Heart right ventricle (tissue), 16 donors: ENCODE measurements at places on chromosomes 3 and 15. TPM values are rescaled to one million over a fixed set of nuclear protein-coding genes. Genes with fewer than 3 reads are reported as not detected.

DNA sequence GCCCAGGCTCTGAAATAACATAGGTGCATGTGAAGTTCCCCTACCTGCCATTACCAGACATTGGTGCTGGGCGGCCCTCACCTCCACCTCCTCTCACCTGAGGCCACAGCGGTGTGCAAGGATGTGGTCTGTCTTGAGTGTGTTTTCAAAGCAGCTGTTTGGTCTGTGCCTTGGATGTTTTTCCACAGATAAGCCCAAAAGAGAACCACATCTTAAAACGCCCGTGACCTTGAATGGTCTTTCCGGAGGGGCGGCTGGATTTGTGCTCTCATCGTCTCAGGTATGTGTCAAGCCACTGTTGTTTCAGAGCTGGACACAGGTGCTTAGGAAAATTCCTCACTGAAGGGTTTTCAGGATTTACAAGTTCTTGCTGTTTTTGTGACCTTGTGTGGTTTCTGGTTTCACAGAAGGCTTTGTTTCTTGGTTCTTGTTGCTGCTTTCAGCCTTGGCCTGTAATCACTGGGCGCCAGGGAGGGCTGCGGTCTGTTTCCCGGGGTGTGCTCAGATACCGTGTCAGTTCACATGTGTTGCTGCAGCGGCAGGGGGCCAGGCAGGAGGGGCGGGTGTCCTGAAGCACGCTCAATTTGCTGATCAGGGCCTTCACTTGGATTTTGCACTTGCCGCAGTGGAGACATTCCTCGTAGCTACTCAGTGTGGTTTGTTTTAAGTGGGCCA is 128.4 kb downstream of the IGF1R start:
- peak; percentile 50 for DNase-seq
- H3K36me3 ChIP-seq, result no peaks in the 10 kb centered on the region
- peak overlapping the region; percentile 10 for H3K27ac ChIP-seq
- H3K4me1 ChIP-seq, result peaks cover 54% of the 10 kb centered on the region
- no peak overlapping the region for H3K4me3 ChIP-seq
- no peaks in the 10 kb centered on the region for H3K27me3 ChIP-seq

DNA sequence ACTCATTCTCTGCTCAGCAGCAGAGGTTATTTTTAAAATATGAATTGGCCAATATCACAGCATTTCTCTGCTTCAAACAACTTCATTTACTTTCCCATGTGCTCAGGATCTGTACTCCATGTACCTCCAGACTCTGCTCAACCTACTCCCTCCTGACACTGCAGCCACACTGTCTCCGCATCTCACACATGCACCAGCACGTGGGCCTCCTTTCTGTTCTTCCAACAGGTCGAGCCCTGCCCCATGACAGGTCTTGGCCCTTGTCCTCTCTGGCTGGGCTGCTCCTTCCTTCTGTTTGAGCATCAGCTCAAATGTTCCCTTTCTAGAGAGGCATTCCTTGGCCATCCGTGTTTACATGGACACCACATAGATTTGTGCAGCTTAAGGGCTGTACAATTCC is 195.7 kb downstream of the EBLN2 start:
- H3K27ac ChIP-seq, result no peak overlapping the region
- H3K4me1 ChIP-seq, result no peaks in the 10 kb centered on the region

GRCh38 chr3:161821591-161821990 is 325.0 kb downstream of the OTOL1 start:
- H3K27me3 ChIP-seq, result no peaks in the 10 kb centered on the region
- DNase-seq, result no peak
- H3K36me3 ChIP-seq, result no peaks in the 10 kb centered on the region

DNA sequence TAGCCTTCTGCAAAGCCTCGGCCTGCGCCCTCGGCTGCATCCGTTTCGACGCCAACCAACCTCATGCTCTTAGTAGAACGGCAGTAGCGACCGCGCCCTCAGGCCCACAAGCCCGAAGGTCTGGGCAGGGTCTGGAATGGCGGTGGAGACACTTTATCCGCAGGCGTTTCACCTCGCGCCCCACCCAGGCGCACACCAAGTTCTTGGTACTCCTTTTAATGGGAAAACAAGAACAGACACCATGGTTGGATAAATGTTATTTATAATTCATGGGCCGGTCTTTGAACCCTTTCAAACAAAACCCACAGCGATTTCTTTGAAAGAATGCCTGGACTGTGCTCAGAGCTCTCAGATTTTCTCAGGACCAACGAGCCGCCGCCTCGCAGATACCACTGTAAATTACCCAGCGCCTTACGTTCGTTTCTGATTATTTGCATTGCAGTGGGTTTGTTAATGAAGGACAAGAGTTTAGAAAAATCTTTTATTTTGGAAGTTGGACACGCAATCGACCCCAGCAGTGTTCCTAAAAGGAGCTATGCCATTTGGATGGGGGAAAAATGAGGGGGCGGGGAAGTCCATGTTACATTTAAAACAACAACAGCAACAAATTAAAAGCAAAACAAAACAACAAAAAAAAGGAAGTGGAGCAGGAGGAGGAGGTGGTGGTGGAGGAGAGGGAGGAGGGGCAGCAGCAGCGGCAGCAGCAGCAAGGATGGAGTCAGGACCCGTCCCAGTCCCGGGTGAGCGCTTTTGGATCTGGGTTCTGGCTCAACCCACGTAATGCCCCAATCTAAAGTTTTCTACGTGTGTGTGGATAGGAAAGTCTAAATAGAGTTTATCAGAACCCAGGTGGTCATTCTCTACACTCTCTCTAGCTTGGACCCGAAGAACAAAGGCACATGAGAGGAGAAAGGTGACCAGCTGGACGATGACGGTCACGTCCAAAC is 993 bp upstream of the ISL2 start:
- H3K27ac ChIP-seq, result peak overlapping the region; percentile 61
- peaks cover 32% of the 10 kb centered on the region for H3K4me1 ChIP-seq
- no peaks in the 10 kb centered on the region for H3K36me3 ChIP-seq
- peaks cover 79% of the 10 kb centered on the region for H3K27me3 ChIP-seq
- H3K4me3 ChIP-seq, result no peak overlapping the region
- no peak for DNase-seq

DNA sequence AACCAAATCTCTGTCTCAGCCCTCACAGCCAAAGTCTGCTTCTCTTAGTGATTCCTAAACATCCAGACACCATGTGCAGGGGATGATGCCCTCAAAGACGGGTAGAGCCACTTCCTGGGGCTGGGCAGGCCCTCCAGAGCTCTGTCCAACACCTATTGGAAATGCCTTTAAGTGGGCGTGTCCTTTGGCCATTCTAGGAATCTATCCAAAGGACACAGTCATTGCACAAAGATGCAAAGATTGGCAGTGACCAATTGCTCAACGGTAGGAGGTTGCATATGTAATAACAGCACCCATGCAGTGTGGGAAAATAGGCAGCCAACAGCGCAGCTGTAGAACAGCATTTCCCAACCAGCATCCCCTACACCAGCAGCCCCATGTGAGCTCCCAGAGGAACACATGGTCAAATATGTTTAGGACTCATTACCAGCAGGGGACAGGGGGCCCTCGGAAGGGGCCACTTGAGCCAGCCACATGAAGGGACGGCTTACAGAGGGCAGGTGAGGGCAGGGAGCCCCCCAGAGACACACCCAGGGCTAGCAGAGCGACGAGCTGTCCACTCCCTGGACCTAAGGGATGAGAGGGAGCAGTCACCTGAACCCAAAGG is 142.8 kb upstream of the IQSEC1 start:
- H3K4me1 ChIP-seq, result no peaks in the 10 kb centered on the region
- H3K4me3 ChIP-seq, result no peak overlapping the region
- H3K27ac ChIP-seq, result no peak overlapping the region
- H3K27me3 ChIP-seq, result peaks cover 6% of the 10 kb centered on the region
- no peak for DNase-seq

DNA sequence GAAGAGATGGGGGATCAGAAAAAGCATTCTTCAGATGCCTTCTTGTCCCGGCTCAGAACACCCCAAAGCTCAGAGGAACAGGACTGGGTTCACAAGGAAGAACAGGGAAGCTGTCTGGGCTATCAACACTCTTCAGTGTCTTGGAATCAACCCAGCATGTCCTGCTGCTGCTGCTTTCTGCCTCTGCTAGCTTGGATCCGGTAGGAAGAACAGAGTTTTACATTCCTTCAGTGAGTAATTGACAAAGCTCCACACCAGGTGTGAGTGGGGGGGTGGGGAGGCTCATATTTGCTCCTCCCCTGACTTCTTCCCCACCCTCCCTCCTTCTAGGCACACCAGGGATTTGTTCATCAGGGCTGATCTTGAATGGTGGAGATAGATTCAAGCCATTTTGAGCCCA is 13.1 kb upstream of the ETV5 start:
- H3K4me1 ChIP-seq, result no peaks in the 10 kb centered on the region
- no peak for DNase-seq
- no peak overlapping the region for H3K4me3 ChIP-seq
- no peaks in the 10 kb centered on the region for H3K36me3 ChIP-seq
- H3K27me3 ChIP-seq, result no peaks in the 10 kb centered on the region

DNA sequence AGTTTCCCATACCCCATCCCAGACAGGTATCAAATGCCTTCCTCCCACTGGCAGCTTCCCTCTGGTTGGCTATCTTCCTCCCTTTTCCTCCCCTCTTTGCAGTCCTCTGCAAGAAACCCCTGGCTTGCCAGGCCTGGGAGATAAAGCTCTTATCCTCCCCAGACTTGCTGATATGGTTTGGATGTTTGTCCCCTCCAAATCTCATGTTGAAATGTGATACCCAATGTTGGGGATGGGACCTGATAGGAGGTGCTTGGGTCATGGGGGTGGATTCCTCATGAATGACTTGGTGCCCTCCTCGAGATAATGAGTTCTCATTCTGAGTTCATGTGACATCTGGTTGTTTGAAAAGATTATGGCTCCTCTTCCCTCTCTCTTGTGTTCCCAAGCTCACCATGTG is 32.2 kb upstream of the SNRK start:
- H3K36me3 ChIP-seq, result no peaks in the 10 kb centered on the region
- no peaks in the 10 kb centered on the region for H3K27me3 ChIP-seq

- no peak overlapping the region for H3K4me3 ChIP-seq
- no peak for DNase-seq
- H3K4me1 ChIP-seq, result peaks cover 4% of the 10 kb centered on the region
These were observed 60.4 kb downstream of the MESD start for GRCh38 chr15:80929225-80929624.

DNA sequence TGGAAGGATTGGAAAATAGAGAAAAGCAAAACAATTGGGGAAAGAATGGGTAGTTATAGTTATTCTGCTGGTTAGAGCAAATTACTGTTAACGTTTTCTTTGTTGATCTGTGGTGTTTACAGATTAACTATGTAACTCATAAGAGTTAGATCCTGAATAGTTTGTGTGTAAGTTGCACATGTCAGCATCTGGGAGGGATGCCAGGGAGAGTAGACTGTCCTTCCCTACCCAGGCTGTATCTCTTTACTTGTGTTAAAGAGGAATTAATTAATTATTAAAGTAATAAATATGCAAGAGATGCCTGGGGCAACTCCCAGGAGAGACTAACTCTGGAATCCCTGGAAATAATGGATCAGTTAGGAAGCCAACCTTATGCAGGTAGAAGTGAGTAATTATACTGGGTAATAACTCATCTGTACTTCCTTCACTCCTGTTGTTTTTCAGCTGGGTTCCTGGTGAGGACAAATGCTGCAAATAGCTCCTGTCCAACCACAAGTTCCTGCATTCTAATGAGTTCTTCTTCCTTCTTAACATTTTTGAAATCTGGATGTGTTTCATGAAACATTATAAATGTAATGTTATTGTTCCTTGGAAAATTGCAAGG is 18.9 kb downstream of the GHRL start:
- peaks cover 37% of the 10 kb centered on the region for H3K36me3 ChIP-seq
- DNase-seq, result no peak
- H3K4me1 ChIP-seq, result peaks cover 17% of the 10 kb centered on the region
- H3K4me3 ChIP-seq, result no peak overlapping the region
- no peak overlapping the region for H3K27ac ChIP-seq

DNA sequence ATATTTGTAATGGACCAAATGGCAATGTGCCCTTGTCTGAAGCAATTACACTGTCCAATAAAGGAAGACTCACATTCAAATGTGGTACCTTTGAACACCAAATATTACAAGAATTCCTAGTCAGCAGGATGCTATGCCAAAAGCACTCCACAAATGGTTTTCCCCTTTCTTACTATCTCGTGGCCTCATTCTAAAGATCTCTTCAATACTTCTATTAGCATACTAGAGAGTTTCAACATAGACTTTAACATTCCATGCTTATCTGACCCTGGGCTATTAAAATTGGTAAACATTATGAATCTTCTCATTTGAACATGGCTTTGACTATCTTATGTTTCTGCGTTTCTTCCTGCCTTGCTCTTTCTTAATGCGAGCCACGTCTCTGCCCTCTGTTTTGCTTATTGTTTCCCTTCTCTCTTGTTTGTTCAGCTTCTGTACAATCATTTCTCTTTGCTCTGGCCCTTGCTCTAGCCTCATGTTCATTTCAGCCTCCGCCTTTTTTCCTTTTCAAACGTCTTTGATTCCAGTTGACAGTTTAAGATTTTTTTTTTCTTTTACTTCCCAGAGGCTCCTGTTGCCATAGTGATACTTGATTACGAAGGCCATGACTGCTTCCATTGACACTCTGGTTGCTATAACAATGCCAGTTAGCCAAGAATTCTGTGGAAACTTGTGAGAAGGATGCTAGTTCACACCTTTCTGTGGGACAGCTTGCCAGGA is 49.5 kb upstream of the SLC9A9 start:
- H3K4me1 ChIP-seq, result peaks cover 4% of the 10 kb centered on the region
- no peak for DNase-seq
- no peaks in the 10 kb centered on the region for H3K36me3 ChIP-seq

- H3K27me3 ChIP-seq, result no peaks in the 10 kb centered on the region
- H3K4me3 ChIP-seq, result no peak overlapping the region
- H3K27ac ChIP-seq, result no peak overlapping the region
- no peaks in the 10 kb centered on the region for H3K36me3 ChIP-seq
These were observed 103.7 kb upstream of the TGFBR2 start for GRCh38 chr3:30502742-30503073.

GRCh38 chr3:140903196-140903595 is 38.4 kb upstream of the SLC25A36 start:
- H3K36me3 ChIP-seq, result no peaks in the 10 kb centered on the region
- no peak for DNase-seq
- no peaks in the 10 kb centered on the region for H3K4me1 ChIP-seq
- H3K4me3 ChIP-seq, result no peak overlapping the region
- H3K27ac ChIP-seq, result no peak overlapping the region
- H3K27me3 ChIP-seq, result no peaks in the 10 kb centered on the region

DNA sequence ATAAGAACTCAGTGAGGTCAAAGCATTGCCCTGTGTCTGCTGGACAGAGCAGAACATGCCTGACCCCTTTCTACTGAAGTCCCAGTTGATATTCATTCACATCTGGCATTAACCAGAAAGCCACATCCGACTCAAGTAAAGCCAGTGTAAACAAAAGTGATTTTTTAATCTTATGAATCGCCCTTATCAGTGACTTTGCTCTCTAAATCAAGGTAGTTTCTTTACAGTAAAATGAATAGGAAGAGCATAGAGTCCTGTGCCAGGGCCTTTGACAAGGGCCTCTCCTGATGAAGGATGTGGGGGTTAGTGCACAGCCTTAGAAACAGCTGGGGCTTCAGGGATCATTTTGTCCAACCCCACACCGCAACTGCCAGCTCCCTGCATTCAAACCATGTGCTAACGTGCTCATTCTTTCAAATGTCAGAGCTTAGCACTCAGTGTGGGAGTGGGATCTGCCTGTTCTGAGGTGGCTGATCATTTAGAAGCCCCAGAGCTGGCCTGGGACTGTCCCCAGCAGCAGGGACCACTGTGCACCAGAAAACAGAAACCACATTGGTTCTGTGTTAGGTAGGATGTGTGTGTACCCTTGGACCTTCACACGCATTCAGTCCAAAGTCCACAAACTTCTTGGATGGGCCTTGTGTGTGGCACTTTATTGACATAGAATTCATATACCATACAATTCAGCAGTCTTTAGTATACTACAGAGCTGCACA is 55.3 kb downstream of the CCR4 start:
- DNase-seq, result no peak
- H3K27me3 ChIP-seq, result no peaks in the 10 kb centered on the region
- H3K4me3 ChIP-seq, result no peak overlapping the region
- H3K36me3 ChIP-seq, result peaks cover 67% of the 10 kb centered on the region
- no peak overlapping the region for H3K27ac ChIP-seq

Gene SENP8
- total RNA-seq, result 7.0 TPM

Gene CYP1A1
- not detected for total RNA-seq

Gene ANKUB1
- total RNA-seq, result not detected
